Activated naive CD4-positive, alpha-beta T cell treated with anti-CD3 and anti-CD28 coated beads for 36 hours (primary cell): ENCODE measurements at places on chromosomes 11 and 22. TPM values are rescaled to one million over a fixed set of nuclear protein-coding genes. Genes with fewer than 3 reads are reported as not detected.
A peak's percentile ranks its signal among the peaks of the same experiment; 100 is the strongest.

Gene SCN2B
- total RNA-seq, result not detected

Gene OR51A7
- total RNA-seq, result not detected

Gene C11orf24
- 29.5 TPM for total RNA-seq

Gene TST
- 0.44 TPM for total RNA-seq

DNA sequence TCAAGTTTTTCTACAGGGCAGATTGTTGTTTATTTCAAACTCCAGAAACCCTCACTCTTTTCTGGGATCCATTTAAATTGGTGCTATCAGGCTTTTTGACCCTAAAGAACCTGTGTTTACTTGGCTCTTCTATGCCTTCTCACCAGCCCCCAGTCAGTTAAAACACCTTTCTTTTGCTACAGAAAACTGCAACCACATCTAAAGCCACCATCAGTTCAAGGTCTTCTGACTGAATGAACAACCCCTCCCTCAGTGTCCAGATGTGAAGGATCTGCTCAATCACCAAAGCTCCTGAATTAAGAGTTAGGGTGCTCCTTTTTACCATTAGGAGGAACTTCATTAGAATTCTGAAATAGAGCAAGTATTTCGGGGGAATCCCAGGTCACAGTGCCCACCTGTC, 7.0 kb upstream of the GLYATL1B start:
- H3K4me3 ChIP-seq, result no peak overlapping the region
- H3K36me3 ChIP-seq, result no peaks in the 10 kb centered on the region
- H3K4me1 ChIP-seq, result peaks cover 10% of the 10 kb centered on the region
- H3K27ac ChIP-seq, result no peak overlapping the region
- no peak for DNase-seq
- peaks cover 21% of the 10 kb centered on the region for H3K27me3 ChIP-seq

- H3K4me3 ChIP-seq, result no peak overlapping the region
- no peaks in the 10 kb centered on the region for H3K27me3 ChIP-seq
- H3K4me1 ChIP-seq, result no peaks in the 10 kb centered on the region
These were observed 120.9 kb upstream of the LUZP2 start for GRCh38 chr11:24375931-24376330.

DNA sequence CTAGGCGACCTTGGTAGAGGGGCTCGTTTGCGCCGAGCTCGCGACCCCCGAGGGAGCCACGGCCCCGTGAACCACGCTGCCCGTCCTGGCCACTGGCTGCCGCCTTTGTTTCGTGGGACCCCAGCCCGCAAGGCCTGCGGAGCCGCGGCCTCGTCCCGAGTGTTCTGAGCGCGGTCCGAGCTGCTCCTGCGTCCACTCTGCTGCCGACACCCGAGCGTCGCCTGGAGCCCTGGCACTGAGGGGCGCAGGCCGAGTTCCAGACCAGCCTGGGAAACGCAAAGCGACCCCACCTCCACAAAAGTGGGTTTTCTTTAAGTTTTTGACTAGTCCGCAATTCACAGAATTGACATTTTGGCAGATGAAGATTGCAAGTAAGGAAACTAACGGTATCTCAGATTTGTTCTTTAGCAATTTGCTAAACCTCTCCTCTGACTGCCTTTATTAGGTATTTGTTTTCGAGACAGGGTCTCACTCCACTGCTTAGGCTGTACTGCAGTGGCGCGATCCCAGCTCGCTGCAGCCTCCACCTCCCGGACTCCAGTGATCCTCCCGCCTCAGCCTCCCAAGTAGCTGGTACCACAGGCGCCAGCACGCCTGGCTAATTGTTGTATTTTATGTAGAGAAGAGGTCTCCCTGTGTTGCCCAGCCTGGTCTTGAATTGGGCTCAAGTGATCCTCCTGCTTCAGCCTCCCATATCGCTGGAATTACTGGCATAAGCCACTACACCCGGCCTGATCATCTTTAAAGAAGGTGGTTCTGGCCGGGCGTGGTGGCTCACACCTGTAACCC, 879 bp upstream of the RNH1 start:
- peaks cover 21% of the 10 kb centered on the region for H3K36me3 ChIP-seq
- H3K4me1 ChIP-seq, result peaks cover 22% of the 10 kb centered on the region
- no peak overlapping the region for H3K27ac ChIP-seq
- H3K27me3 ChIP-seq, result no peaks in the 10 kb centered on the region
- DNase-seq, result no peak
- H3K4me3 ChIP-seq, result peak overlapping the region; percentile 71
